Metanephros (tissue), 2 donors: ENCODE measurements at places on chromosomes 16 and 17. TPM values are rescaled to one million over a fixed set of nuclear protein-coding genes. Genes with fewer than 3 reads are reported as not detected.

KRT39 gene
- total RNA-seq = 0.18 TPM

FOXJ1 gene
- 21.6 TPM for total RNA-seq

RASL10B gene
- 8.5 TPM for total RNA-seq

RFNG gene
- total RNA-seq = 55.4 TPM

YBX2 gene
- total RNA-seq = 2.0 TPM

SMIM5 gene
- total RNA-seq = 20.1 TPM

SULT1A1 gene
- total RNA-seq = 31.4 TPM

SLC35G6 gene
- total RNA-seq = not detected

PPP1R27 gene
- total RNA-seq = 5.7 TPM

TEKT5 gene
- total RNA-seq = 0.64 TPM

SOX9 gene
- 9.7 TPM for total RNA-seq

ATP2C2 gene
- total RNA-seq = 2.2 TPM

NKD1 gene
- total RNA-seq = 12.6 TPM

CCL17 gene
- total RNA-seq = 1.1 TPM

TBC1D3K gene
- not detected for total RNA-seq

CCDC154 gene
- total RNA-seq = 2.2 TPM

SCGB1C2 gene
- not detected for total RNA-seq

UTS2R gene
- total RNA-seq = 0.29 TPM
